Pulmonary artery endothelial cell (primary cell): ENCODE measurements at places on chromosomes 13 and 19. TPM values are rescaled to one million over a fixed set of nuclear protein-coding genes. Genes with fewer than 3 reads are reported as not detected.

ADGRE1 gene
- not detected in 2 replicates for total RNA-seq

GRCh38 chr13:29254626-29255370 lies 340.7 kb downstream of the SLC7A1 start:
- no peak for DNase-seq

TNFSF9 gene
- 0.40 and 0.53 TPM in 2 replicates for total RNA-seq

DNA sequence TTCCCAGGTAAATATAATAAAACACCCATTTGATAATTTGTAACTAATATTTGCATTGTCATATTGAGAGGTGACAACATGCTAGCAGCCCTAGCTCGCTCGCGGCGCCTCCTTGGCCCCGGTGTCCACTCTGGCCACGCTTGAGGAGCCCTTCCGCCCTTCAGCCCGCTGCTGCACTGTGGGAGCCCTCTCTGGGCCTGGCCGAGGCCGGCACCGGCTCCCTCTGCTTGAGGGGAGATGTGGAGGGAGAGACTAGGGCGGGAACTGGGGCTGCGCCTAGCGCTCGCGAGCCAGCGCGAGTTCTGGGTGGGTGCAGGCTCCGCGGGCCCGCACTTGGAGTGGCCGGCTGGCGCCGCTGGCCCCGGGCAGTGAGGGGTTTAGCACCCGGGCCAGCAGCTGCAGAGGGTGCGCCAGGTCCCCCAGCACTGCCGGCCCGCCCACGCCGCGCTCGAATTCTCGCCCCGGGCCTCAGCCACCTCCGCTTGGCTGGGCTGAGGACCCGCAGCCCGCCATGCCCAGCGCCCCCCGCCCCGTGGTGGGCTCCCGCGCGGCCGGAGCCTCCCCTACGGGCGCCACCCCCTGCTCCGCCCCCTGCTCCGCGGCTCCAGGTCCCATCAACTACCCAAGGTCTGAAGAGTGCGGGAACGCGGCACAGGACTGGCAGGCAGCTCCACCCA lies 594.4 kb downstream of the SLITRK6 start:
- DNase-seq, result no peak

DNA sequence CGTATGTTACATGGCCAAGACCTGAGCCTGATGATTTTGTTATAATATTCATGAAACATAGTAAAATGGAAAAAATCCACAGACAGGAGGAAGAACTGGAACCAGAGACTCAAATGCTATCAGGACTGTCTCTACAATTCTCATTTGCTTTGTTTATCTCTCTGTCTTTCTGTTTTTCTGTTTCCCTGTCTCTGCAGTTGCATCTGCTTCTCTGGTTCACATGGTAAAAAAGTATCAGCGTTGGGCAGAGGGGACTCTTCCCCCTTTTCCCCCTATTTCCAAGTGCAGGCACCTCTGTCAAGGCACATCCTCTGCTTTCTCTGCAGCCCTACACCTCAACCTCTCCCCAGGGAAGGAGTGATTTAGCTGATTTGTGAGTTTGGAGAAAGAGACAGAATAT lies 41.2 kb upstream of the VWA8 start:
- no peak for DNase-seq

KISS1R gene
- not detected in 2 replicates for total RNA-seq

- peak; percentile 72 for DNase-seq
Measured at GRCh38 chr19:52637718-52638585, at the start of gene ZNF83. Gene ZNF83 (minus strand): TSS chr19:52638355.

DNA sequence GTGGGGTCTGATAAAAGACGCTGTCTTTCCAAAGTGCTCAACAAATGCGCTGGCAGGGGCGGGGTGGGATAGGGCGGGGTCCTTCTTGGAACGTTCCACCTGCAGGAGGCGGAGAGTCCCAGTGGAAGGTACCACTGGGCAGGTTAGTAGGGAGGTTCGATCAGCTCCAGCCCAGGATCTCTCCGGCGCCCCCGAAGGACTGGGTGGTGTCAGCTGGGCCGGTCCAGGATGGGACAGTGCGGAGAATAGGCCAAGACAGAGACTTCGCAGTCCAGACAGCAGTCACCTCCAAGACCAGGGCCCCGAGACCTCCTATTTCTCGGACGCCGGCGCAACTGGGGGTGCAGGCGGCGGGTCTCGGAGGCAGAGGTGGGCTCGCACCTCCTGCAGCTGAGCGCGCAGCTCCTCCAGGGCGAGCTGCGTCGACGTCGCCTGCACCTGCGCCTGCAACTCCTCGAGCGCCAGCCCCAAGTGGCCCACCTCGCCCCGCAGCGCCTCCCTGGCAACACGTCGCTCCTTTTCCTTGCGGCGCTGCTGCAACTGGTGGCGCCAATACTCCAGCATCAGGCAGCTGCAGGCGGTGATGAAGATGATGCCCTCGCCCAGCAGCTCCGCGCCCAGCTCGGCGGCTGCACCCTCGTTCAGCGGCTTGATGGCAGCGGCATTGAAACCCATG lies 21.6 kb downstream of the VASP start:
- no peak for DNase-seq

- peak; percentile 26 for DNase-seq
Measured at GRCh38 chr13:104984296-104984818, 1551.1 kb downstream of the EFNB2 start.

- DNase-seq, result peak; percentile 17
Measured at GRCh38 chr13:95603887-95604555, 40.5 kb downstream of the DZIP1 start.

FARSA gene
- 56.4 and 85.4 TPM in 2 replicates for total RNA-seq

GRCh38 chr19:51116736-51117286 lies 7.9 kb upstream of the SIGLEC9 start:
- DNase-seq, result no peak

DNA sequence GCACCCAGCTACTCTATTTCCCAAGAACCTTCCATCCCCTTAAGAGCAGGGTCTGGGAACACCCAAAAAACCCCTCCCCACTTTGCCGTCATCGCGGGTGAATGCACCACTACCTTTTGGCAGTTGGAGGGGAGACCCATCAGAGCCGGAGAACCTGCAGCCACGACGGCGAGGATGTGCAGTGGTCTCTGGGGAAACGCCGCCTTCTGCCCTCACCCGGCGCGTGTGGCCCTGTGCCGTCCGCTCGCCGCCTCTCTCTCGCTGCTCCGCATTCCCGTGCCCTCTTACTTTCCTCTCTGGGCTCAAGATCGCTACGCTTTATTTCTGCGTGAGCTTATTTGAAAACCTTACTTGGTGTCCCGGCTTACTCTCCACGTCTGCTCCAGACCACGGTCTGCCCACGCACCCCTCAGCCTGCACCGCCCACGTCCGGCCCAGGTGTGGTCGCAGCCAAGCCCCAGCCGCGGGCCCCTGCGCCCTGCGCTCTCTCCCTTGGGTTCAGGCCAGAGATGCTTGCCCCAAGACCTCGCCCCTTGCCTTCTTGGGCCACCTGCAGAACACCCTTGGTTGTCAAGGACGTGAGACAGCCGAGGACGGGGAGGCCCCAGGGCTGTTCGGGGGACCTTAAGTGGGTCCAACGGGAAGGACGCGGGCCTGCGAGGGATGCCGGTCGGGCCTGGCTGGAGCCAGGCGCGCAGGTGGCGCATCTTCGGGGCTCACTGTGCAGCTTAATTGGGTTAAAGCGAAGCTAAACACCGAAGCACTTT lies 2.0 kb upstream of the MAB21L1 start:
- DNase-seq, result no peak

GRCh38 chr13:47036294-47037008 lies 139.6 kb upstream of the HTR2A start:
- no peak for DNase-seq

ANKLE1 gene
- 1.3 and 3.0 TPM in 2 replicates for total RNA-seq

TUBB4A gene
- total RNA-seq, result 0.26 TPM in 1 of 2 replicates, not detected in the other

GRCh38 chr19:38234615-38235014 lies 10.6 kb upstream of the DPF1 start:
- DNase-seq, result no peak

ZNF615 gene
- 7.3 and 16.7 TPM in 2 replicates for total RNA-seq

DNA sequence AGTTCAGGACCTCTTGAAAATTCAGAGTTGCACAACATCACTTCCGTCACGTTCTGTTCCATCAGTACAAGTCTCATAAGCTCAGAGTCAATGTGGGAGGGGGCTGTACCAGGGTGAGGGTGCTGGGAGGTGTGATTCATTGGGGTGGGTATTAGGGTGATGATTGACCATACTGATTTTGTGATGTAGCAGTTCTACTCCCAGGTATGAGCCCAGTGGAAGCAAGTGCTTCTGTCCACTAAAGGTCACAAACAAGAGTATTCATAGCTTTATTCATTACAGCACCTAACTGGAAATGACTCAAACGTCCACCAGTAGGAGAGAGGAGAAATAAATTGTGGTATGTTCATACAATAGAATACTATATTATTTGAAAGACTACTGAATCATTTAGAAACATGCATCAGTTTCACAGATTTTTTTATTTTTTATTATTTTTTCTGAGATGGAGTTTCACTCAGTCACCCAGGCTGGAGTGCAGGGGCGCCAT lies 12.1 kb upstream of the UPF3A start:
- DNase-seq, result no peak

- peak; percentile 17 for DNase-seq
Measured at GRCh38 chr19:52248241-52248640, 21.1 kb upstream of the ZNF766 start.

DNA sequence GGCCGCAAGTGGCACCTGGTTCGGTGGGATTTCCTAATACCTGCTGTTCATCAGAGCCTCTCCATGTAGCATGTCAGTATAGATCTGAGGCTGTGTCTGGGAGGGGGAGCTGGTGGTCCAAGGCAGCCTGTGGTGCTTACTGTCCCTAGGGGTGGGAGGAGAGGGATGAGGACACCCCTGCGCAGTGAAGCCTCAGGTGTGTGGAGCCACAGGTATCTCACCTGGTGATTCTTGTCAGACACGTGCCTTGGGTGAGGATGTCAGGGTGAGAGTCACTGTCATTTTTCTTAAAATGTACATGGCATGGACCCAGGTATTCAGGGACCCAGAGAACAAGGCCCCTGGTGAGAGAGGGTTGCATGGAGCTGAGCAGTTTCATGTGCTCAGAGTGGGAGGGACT lies 11.7 kb downstream of the CEACAM4 start:
- DNase-seq, result no peak

F10 gene
- total RNA-seq, result 0.13 and 0.56 TPM in 2 replicates

DNA sequence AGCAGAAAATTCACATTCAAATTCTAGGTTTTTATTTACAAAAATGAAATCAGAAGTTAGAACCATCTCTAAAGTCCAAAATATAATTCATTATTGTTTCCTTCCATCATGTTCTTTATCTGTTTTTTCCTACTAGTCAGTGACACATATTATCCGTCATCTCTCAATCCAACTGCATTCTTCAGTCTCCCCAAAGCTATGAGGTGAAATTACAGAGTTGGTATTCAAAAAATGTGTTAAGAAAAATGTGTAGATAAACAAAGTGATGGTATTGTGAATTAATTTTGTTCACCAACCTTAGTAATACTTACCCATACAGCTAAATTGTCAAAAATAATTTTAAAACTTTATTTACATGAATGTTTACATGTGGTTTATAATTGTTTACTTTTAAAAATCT lies 448.7 kb upstream of the MIR17HG start:
- no peak for DNase-seq

GRCh38 chr19:42601811-42602443 lies 7.2 kb upstream of the CEACAM8 start:
- no peak for DNase-seq

DNA sequence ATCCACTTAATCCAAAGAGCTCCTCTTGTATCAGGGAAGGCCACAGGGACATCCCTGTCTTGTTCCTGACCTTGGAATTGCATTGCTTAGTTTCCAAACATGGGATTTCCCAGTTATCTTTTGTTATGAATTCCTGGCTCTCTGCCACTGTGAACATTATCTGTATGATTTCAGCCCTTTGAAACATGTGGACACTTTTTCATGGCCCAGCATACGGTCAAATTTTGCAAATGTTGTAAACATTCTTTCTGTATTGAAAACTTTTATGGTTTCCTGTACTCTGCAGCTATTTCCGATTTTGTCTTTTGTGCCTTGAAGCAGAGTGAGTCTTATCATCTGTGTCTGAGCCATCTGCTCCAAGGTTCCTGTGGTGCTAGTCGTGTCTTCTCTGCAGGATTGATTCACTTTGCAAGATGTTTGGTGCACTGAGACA lies 4.5 kb upstream of the CFAP97D2 start:
- peak; percentile 69 for DNase-seq

- no peak for DNase-seq
Measured at GRCh38 chr13:93655154-93655553, 428.5 kb downstream of the GPC6 start.

DNA sequence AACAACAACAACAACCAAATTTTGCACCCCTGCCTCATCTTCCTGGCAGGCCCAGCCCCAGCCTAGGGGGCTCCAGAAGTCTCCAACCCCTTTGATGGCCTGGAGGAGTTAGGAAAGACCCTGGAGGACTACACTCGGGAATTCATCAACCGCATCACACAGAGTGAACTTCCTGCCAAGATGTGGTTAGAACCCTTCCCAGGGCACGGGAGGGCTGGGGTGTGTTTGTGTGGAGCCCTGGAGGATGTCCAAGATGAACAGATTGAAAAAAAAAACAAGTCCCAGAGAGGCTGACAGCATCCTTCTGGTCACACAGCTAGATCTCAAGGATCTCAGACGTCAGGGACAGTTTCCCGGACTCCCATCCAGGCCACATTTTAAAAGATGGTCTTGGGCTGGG lies 13.3 kb downstream of the APOC1 start:
- DNase-seq, result no peak

DNA sequence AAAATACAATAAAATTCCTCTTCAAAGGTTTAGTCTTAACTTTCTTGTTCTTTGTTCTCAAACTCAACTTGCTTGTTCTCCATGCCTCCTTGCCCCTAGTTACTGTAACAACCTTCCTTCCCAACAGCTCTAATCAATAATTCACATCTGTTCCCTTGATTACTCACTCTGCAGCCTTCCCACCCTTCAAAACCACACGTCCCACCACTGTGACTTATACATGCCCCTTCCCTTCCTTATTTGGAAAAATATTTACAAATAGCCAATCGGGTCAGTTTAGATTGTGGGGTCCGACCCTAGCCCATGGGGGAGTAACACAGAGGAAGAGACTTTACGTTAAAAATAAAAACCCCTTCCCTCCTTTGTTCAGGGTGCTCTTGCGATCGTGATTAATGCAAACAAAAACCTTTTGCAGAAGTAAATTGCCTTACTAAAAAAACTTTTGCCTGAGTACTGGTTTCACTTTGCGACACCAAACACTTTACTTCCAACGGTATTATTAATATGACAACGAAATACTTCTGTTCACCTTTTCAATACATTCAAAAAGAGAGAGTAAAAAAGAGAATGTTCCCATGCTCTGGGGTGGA lies 512 bp upstream of the ZNF93 start:
- DNase-seq, result no peak
